Stimulated activated CD8-positive, alpha-beta memory T cell treated with anti-CD3 and anti-CD28 coated beads, Interleukin-2, amount 100 ng/mL, for 1 hour (primary cell): ENCODE measurements at places on chromosomes 12 and 14.

GRCh38 chr12:11716794-11717518 lies 67.5 kb downstream of the ETV6 start:
- no peak for DNase-seq

- no peak for DNase-seq
These were observed 50.3 kb downstream of the SNAPC1 start for GRCh38 chr14:61812347-61813095.

DNA sequence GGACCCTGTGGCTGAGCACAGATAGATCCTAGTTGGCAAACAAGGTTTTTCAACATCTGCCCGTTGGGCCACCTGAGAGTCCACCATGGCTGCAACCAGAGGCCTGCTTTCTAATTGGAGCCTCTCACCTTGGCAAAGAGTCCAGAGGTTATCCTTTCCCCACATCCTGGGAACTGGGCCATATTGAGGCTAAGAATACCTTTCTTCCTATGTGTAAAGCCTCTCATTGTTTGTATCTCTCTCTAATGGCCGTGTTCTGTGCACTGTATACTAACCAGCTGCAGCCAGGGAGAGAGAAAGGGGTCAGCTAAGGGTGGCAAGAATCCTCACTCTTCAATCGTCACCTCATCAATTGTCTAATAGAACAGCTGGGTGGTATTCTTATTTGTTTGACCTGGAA lies 79.1 kb upstream of the ST8SIA1 start:
- DNase-seq: no peak

DNA sequence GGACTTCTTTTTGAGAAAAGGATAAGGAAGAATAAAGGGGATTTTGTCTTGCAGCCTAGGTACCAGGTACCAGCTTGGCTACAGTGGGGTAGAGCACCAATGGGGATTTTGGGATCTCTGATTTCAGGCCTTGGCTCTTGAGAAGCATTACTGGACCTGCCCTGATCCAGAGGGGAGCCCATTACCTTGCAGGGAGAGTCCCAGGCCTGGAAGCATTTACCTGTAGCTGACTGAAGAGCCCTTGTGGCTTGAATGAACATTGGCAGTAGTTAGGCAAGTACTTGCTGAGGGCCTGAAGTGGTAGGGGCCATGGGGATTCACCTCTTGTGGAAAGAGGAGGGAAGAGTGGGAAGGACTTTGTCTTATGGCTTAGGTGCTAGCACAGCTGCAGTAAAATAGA lies 308.2 kb upstream of the FBXO33 start:
- no peak for DNase-seq

- DNase-seq: no peak
These were observed 1.2 kb downstream of the ITGA5 start for GRCh38 chr12:54417712-54418440.

DNA sequence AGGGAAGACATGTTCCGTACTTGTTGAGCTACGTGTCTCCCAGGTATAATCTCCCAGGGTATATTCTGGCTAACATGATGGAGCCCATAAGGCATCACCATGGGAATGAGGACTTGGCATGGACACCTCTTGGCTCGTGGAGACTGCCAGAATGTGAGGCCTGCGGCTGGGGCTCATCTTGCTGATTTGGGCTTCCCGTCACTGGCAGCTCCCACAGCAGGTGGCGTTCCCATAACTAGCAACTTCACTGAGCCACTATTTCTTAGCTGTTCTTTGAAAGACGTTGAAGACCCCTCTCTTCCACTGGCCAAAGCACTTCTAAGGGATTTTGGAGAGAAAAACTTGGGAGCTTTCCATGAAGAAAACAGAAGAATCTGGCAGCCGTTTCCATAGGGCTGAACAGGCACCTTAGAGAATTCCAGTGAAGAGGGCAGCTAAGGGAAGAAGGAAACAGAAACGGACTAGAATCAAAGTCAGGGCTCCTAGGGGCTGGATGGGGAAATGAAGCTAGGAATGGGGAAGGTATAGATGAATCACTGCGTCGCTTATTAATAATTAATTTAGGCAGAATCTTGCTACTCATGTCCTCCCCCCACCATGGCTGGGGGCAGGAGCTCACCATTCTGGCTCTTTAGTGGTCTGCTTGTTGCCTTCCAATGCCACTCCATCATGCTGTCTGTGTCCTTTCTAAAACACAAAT lies 39.7 kb upstream of the FOS start:
- no peak for DNase-seq

GRCh38 chr14:102222009-102222575 lies 82.4 kb downstream of the WDR20 start:
- no peak for DNase-seq

DNA sequence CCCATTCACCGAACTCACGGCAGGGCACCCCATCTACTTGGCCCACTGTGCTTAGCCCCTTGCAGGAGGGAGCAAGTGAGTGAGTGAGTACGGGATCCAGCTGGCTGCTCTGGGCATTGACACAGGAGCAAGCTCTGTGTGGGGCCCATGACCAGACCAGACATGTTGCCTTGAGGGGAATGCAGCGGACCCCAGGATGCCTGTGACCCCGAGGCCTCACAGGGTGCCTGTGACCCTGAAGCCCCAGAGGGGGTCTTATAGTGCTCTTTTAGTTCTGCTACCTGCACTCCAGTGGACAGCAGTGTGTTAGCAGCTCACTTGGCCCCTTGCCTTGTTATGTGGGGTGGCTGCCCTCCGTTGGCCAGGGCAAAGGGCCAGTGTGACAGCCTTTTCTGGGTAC lies 255.8 kb downstream of the ETNK1 start:
- DNase-seq: no peak

DNA sequence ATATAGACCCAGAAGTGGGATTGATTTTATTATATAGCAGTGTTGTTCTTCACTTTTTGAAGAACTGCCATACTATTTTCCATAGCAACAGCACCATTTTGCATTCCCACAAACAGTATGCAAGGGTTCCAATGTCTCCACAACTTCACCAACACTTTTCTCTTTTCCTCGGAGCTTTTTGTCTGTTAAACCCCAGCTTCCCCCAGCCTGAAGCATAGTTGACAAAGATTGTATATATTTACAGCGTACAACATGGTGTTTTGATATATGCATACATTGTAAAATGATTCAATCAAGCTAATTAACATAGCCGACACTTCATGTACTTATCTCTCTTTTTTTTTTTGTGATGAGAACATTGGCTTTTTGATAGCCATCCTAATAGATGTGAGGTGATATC lies 357.1 kb downstream of the APAF1 start:
- no peak for DNase-seq

GRCh38 chr14:101559624-101560533 lies 1.4 kb upstream of the DIO3 start:
- DNase-seq: no peak

DNA sequence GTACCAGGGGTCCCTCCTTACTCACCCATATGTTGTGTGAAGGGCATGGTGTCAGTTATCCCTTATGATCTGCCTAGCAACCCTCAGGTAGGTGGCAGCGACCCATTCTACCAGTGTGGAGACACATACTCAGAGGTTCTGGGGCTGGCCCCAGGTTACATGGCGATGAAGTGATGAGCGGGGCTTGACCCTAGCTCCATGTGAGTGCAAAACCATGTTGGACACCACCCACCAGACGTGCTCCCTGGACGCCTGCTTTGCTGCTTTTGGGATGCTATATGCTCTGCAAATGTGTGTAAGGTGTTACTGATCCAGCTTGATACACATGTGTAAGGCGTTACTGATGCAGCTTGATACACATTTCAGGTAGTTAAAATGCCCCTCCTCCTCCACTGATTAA lies 33.3 kb downstream of the EP400 start:
- no peak for DNase-seq

DNA sequence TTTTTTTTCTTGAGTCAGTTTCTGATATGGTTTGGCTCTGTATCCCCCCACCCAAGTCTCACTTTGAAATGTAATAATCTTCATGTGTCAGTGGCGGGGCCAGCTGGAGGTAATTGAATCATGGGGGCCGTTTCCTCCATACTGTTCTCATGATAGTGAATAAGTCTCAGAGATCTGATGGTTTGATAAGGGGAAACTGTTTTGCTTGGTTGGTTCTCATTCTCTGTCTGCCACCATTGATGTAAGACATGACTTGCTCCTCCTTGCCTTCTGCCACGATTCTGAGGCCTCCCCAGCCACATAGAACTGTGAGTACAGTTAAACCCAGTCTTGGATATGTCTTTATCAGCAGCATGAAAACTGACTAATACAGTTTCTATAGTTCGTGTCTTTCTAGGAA lies 42.9 kb downstream of the WNK1 start:
- no peak for DNase-seq

DNA sequence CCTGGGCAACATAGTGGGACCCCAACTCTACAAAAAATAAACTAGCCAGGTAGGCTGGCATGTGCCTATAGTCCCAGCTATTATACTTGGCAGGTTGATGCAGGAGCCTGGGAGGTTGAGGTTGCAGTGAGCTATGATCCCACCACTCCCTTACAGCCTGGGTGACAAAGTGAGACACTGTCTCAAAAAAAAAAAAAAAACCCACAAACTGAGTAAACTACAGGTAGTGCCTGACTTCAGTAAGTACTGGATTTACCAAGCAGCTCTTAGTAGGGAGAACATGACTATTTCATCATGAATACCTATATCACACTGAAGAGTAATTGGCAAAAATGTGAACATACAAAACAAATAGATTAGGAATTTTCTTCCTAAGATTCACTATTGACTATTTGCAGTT lies 32.4 kb upstream of the AP4S1 start:
- no peak for DNase-seq

- DNase-seq: no peak
These were observed 219.5 kb downstream of the TBX5 start for GRCh38 chr12:114186241-114187002.

DNA sequence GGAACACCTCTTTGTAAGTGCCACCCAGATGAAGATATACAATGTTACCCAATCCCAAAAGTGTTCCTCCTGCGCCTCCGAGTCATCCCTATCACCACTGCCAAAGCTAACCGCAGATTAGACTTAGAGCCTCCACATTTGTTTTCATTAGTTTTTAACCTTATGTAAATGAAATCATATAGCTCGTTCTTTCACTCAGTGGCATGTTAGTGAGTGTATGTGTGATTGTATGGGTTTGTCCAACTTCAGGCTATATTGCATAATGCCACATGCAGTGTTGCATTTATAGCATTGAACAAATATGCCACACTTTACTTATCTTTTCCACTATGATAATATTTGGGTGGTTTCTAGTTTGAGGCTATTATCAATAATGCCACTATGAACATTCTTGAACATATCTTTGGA lies 18.0 kb downstream of the MAP1LC3B2 start:
- DNase-seq: no peak

DNA sequence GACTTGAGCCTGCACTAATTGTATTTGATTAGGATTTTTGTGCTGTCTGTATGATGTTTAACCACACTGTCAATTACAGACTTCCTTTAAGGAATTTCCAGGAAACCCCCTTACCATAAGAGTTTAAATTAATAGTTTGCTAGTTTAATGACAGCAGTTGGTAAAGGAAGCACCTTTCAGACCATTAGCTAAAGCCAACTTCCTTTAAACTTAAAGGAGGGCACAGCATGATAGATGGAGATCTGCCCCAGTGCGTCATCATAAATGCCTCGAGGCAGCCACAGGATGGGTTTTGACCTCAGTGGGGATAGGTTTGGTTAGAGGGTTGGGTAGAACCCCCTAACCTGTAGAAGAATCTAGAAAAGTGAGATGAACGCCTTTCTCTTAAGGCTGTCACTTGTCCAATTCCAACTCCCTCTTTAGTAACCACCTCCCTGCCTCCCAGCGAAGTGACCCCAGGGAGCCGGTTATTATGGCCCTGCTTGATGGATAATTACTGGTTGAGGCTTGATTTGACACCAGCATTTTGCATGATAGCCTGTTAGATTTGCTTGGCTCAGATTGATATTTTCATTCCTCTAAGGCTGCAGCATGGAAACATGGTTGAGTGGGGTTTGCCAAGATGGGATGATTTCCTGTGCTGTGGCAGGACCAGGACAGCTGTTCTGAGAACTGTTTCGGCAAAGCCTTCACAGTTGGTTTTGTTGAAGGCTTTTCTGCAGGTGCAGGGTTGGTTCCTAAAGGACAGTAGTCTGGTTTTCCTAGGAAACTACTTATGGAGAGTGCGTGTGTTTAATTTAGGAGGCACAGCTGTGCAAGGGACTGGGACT lies 62.7 kb downstream of the CHST11 start:
- peak; percentile 9 for DNase-seq

- DNase-seq: no peak
These were observed 428.1 kb downstream of the NRXN3 start for GRCh38 chr14:78598046-78598920.

DNA sequence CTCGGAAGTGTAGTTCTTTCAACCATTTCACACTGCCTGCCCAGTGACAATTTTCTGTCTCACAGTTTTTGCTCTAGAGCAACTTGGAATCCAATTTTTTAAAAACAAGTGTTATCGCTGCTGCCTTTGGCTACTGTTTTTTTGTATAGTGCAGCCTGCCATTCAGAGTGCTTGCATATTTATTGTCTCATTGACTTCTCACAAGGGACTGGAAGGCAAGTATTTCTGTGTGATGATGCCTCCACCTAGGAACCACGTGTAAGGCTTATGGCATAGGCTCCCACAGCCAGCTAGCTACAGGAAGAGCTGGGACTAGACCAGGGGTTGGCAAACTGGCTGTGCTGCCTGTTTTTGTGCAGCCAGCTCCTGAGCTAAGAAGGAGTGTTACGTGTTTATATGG lies 903 bp downstream of the PARPBP start:
- DNase-seq: no peak

DNA sequence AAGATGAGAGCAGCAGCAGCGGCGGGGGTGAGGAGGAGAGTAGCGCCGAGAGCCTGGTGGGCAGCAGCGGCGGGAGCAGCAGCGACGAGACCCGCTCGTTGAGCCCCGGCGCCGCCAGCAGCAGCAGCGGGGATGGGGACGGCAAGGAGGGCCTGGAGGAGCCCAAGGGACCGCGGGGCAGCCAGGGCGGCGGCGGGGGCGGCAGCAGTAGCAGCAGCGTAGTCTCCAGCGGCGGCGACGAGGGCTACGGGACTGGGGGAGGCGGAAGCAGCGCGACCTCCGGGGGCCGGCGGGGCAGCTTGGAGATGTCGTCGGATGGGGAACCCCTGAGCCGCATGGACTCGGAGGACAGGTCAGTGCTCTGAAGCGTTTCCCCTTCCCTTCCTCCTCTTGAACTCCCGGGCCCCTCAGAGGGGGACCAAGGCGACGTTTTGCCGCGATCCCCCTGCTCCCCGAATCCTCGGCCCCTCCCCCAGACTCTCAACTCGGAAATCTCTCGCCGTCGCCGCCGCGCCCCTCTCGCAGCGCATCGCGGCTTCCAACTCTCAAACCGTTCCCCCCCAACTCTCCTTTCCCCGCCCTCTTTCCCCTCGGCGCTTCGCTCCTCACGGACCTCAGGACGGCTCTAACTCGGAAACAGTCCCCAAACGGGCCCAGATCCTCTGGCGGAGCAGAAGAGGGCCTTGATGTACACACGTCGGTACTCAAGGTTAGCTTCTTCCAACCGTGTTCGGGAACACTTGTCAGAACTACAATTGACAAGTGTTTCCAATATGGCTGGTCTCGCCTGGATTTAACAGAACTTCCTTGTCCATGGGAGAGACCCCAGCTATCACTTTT lies 947 bp downstream of the AEBP2 start:
- DNase-seq: peak; percentile 46

DNA sequence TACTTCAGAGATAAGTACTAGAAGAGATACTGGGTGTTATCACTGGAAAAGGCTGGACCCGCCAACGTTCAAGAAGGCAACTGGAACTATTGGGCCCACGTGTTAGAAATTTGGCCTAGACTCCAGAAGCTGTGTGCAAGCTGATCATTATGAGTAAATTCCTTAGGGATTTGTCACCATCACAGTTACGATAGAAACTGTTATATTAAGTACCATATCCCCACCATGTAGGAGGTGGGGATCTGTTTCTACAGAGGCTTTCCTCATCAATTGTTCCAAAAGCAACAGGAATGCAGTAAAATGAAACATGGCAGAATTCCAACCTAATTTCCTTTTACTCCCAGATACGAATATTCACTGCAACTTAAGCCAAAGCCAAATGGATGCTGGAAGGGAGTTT lies 170.7 kb downstream of the NOVA1 start:
- DNase-seq: no peak
